CD4-positive, alpha-beta T cell treated with Interleukin-17A for 4 hours (primary cell): ENCODE measurements at places on chromosomes 1 and 21.

- no peak for DNase-seq
Observed at GRCh38 chr1:55275151-55275748, 60.1 kb upstream of the USP24 start.

GRCh38 chr1:226763905-226764264, 24.8 kb upstream of the ITPKB start:
- DNase-seq = peak; percentile 55

GRCh38 chr1:208243527-208243966, 637 bp downstream of the PLXNA2 start:
- peak; percentile 22 for DNase-seq

GRCh38 chr1:85022700-85023099, 25.6 kb downstream of the MCOLN3 start:
- DNase-seq = no peak

GRCh38 chr1:150558303-150558704, 9.1 kb downstream of the ADAMTSL4 start:
- DNase-seq = no peak

GRCh38 chr1:208161656-208162375, 82.4 kb downstream of the PLXNA2 start:
- no peak for DNase-seq

- no peak for DNase-seq
Observed at GRCh38 chr1:1442069-1442770, 6.7 kb downstream of the VWA1 start.

DNA sequence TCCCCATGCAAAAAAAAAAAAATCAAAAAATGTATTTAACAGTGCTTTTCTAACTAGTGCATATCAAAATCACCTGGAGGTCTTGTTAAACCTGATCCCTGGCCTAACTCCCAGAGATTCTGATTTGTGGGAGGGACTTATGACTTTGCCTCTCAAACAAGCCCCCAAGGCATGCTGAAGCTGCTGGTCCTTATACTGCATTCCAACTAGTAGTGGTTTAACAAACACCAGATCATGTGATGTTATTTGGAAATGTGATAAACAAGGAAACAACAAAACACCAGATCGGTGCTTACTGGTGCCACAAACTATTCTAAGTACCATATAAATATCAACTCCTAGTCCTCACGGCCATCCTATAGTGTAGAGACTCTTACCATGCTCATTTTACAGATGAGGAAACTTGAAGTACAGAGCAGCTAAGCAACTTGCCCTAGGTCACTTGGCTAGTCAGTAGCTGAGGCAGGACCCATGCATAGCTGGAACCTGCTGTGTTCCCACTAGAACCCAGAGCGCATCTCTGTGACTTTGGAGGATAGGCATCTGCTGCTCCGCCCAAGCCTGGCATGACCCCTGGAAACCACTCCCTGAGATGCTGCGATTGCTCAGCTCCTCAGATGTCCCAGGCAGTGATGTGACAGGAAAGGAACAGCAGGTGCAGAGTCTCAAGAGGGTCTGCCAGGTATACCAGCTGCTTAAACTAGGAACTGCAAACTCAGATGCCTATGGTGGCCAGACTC, 38.1 kb downstream of the SOX13 start:
- DNase-seq = no peak

- peak; percentile 9 for DNase-seq
Observed at GRCh38 chr1:84442256-84442655, 36.8 kb upstream of the RPF1 start.

DNA sequence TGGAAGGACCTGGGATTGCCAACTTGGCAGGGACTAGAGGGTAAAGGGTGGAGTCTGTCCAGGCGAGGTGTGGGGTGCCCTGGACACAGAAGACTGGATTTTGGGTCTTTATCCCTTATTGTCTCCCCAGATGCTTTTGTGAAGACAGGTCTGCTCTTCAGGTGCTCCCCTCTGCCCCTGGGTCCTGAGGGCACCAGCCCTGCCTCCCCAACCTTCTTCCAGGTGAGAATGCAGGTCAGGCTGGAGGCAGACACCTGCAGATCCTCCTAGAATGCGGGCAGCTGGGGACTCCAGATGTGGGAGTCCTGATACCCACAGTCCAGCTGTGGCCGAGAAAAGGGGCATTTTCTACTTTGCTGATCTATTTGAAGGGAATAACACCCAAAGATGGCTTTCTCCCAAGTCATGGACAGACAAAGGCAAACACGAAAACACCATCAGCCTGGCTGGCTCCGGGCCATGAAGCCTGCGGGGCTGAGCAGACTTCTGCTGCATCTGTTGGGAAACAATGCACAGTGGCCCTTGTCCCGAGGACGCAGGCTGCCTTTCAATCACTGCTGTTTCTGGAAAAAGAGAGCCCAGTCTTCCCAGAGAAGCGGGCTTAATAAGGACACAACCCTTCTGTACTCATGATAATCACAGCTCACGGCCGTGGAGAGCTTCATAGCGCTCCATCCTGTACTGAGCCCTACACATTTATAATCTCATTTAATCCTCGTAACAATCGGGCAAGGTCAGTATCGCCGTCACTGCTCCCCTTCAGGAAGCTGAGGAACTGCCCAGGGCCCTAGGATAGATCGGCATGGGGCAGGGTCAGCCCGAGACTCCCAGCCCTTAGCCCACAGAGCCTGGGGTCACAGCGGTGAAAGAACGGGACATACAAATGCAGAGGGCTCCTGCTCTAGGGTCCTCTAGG, 62.0 kb upstream of the ABCG1 start:
- no peak for DNase-seq

GRCh38 chr21:35855484-35855883, 204.8 kb downstream of the SETD4 start:
- DNase-seq = no peak

DNA sequence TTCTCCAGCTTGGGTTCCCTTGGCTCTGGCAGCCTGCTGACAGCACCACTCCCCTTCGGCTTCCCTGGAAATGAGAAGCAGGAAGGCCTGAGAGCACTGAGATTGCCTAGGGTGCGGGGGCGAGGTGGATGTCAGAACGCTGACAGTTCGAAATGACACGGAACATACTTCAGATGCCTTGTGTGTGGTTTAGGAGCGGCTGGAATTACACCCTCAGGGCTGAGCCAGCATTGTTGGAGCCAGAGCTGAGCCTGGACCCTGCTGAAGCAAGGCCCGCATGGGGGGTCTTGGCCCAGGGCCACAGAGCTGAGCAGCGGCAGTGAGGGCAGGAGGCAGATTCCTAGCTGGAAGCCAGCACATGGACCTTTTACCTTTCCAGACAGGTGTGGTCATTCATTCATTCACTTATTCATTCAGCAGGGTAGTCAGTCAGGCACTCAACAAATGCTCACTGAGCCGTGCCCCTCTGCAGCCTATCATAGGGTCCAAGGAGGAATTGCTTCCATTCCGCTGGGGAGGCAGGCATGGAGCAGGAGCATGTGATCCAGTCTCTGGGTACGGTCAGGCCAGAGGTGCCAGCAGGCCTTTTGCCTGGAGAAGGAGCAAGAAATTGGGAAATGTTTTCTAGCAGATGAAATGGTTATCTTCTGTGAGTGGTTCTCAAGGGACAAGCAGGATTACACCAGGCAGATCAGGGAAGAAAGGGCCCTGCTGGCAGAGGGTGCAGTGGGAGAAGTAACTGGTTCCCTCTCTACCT, 6.6 kb upstream of the FOXE3 start:
- no peak for DNase-seq

DNA sequence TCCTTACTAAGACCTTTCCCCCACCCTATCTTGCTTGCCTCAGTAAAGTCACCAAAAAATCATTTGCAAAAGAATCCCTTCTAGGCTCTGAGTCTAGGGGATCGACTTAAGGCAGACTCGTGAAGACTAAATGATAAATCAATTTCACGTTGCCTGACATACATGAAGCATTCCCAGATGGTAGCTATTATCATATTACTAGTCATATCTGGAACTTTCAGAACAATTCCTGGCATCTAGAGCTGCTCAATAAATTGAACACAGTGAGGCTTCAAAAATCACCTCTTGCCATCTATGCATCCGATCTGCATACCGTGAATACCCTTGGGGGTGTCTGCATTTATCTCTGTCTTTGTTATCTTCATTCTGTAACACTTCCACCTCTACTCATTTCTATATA, 49.6 kb upstream of the DAB1 start:
- DNase-seq = no peak

GRCh38 chr1:213051127-213051880, at the start of gene RPS6KC1:
Gene RPS6KC1, plus strand, starts transcription at chr1:213051241. Its CDS starts 164 bp downstream, at chr1:213051405.
- DNase-seq = peak; percentile 84

- DNase-seq = no peak
Observed at GRCh38 chr1:48229317-48229716, 6.8 kb downstream of the SLC5A9 start.

GRCh38 chr1:11537380-11537764, 58.4 kb downstream of the DISP3 start:
- DNase-seq = no peak

DNA sequence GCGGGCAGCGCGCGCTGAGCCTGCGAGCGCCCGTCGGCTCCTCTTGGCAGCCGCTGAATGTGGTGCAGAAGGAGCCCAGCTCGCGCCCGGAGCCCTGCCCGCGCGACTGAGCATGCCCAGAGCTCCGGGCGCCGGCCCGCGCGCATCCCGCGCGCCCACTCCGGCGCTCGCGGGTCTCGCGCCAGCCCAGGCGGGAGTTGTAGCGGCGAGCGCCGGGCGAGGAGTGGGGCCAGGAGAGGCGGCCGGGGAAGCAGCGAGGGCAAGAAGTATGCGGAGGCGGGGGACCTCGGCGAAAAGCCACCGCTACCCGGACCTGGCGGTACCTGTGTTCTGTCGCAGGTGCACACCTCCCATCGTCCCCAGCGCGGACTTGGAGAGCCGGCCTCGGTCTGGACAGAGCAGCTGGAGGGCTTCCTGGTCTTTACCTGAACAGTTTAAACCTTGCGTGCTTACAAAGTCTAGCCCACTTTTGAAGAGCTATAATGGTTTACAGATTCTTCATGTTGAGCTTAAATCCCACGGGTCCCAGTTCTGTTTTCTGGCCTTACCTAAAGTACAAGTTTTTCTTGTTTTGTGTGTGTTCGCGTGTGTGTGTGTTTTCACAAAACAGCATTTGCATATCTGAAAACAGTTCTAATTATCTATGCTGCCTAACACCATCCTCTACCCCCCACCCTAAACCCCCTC, at the start of gene DDAH1:
TSS of gene DDAH1 (minus strand) at position 61 of the 687 bp plus-strand sequence. CDS start 114 bp downstream, outside the sequence.
- DNase-seq = no peak

DNA sequence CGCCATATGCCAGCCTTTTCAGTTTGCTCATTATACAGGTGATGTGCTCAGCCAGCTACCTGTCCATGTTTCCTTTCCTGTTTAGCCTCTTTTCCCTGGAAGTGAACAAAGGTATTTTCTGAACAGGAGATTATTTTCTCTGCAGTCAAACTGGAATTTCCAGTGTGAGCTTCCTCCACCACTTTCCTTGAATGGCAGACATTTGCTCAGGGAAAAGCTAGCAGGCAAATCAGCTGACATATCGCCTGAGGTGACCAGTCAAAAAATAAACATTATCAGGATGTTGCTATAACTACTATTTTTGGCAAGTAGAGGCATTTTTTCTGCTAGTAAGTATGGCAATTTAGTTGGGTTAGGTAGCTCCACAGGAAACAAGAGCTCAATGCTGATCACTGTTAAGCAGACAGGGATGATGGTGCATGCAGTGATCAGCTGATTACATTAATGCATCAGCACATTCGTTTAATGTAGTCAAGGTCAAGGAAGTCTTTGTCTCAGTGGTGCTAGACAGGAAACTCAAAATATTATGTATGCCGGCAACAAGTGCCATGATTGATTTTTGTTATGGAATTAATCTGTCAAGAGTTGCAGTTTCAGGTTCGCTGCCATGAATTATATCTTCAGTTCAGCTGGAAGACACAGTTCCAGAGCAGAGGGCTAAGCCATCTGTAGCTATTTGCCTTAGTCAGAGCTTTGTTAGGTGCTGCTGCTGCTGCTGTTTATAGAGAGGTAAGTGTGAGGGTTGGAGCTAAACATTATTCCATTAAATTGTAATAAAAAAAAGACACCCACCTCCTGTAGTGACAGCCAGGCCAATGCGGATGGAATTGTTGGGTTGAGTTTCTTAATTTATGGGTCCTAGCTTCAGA, 179.7 kb upstream of the ST6GALNAC5 start:
- no peak for DNase-seq

- no peak for DNase-seq
Observed at GRCh38 chr1:56453417-56454078, 125.8 kb downstream of the PLPP3 start.

DNA sequence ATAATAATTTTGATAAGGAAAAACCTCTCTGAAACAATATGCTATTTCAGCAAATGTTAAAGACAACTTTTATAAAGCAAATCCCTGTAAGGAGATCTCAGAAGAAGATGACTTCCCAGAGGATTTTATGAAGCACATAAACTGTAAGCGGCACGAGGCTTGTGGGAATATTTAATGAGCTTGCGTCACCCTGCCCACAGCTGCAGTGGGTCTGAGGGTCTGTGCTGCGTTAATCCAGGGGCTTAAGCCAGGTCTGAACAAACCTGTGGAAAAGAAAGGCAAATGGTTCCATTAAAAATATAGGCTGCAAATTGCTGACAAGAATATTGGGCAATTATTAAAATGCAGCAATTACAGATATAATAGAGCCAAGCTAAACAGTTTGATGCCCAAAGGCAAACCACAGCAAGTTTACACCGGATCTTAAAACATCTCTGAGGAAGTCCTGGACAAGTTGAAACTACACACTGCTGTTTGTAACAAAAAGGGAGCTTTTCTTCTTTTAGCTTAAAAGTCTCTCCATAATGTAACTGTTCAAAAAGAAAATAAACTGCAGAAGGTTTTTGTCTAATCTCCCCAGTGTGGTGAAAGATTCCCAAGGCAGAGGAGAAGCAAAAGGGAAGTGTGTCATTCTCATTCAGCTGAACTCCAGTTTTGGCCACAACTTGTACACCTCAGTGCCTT, 21.8 kb downstream of the TGFBR3 start:
- DNase-seq = no peak

DNA sequence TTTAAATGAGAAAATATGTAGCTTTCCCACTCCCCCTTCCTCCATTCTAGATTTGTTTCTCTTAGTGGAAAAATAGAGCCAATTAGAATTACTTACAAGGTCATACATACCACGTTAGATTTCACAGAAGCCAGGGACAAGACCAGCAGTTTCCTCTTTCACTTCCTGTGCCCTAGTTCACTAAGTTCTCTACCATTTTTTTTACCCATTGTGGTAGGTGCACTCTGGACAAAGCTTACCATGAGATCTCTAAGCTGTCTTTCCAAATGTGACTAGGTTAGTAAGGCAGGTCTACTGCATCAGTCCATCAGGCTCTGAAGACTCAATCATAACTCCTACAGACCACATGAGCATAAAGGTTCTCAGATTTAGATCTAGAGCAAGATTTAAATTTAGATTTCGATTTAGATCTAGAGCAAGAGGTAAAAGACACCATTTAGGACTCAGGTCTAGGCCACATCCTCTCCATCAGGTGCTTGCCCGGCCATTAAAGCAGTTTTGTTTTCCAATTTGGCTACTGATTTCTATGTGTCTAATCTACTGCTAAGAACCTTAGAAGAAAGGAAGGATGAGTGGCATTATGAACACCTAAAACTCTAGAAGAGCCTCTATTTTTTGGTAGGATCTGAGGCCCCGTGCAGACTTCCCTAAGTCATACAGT, 235.3 kb downstream of the FAF1 start:
- no peak for DNase-seq

- no peak for DNase-seq
Observed at GRCh38 chr21:35096959-35097358, 47.9 kb upstream of the RUNX1 start.
